PC-9 (cell line): ENCODE measurements at places on chromosomes 13 and 19. TPM values are rescaled to one million over a fixed set of nuclear protein-coding genes. Genes with fewer than 3 reads are reported as not detected.

DNA sequence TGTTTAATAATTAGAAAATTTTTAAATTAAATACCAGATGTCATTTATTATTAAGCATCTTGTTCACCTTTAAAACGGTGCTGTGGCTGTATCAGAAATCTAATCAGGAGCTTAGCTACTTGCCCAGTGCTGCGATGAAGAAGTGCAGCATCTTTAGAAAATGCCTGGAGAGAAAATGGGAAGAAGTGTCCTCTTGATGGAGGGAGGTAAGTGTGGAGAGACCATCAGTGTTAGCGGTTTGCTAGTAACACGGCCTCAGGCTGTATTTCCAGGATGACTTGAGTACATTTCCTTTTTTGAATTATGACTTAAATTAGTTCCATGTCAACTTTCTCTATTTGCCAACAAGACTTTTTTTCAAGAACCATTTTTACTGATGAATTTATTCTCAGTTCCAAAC lies 74.1 kb downstream of the SHISA2 start:
- DNase-seq, result no peak

The CALR3 gene
- not detected in 2 replicates for total RNA-seq

GRCh38 chr19:6963937-6964336 lies 57.3 kb downstream of the MBD3L2B start:
- no peak for DNase-seq

DNA sequence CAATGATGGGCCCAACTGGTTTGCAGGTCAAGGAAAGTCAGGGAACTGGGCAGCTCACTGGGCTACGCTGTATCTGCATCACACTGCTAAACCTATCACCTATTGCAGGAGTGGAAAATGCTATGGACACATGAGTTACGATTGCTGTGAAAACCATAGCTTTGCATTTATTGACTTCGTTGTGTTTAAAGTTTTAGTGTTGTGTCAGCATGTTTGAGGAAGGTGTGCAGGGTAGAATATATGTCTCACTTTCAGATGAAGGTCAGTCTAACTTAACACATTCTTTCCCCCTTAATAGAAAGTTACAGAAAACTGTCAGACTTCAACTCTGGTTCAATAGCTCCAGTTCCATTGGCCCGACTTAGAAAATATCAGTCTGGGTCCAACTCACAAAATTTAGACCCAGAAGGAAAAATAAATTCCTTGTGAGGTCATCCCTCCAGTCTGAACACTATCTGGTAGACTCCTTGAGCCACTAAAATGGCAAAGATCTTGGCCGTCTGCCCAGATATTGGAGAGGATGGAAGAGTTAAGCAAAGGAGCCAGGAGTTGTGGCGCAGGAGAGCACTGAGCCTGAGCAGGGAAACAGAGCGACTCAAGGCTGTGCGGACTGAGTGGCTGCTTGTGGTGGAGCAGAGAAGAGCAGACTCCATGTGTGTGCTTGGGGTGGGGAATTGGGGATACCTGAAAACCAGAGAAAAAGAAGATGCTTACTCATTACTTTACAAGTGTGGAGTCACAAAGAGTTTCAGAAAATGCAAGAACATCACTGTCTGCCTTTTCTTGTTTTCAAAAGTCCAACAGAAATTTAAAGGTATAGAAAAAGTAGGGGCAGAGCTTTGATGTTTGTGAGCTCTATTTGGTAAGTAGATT lies 518.5 kb downstream of the FGF9 start:
- no peak for DNase-seq

The SRRM5 gene
- total RNA-seq, result 0.37 and 0.60 TPM in 2 replicates

The KLK15 gene
- not detected in 2 replicates for total RNA-seq

DNA sequence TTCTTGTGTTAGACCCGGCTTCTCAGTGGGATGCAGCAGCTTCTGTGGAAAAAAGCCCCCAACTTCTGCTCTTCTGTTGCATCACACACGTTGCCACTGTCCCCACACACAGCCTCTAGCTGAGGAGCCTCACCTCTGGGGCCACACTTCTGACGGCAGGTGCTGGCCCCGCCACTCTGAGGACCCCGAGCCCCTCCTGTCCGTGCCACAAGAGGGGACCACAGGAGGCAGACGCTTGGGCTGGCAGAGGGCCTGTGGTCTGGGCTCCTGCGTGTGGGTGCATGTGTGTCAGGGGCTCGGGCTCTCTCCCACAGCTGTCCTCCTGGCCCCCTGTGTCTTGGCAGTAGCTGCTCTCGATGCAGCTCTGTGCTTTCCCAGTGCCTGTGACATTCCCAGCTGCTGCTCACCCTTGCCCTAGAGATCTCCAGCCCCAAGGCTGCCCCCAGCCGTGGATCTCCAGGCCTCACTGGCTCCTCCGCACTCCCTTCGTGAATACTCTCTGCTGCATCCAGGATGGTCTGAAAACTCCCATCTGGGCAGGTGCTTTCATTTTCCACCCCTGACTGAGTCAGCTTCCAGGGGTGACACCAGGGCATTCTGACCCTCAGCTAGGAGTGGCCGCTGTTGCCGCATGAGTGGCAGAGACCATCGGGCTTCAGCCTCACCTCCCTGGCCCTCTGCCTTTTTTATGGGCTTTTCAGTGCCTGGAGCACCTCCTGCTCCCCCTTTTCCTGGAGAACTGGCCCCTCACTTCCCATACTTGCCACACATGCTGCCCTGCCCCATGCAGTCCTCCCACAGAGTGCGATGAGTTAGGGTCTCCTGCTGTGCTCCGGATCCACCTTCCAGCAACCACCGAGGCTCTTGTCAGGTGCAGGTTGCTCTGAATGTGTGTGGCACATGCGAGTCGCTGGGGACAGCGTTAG lies 13.7 kb downstream of the MAU2 start:
- no peak for DNase-seq

- no peak for DNase-seq
Measured at GRCh38 chr19:55156202-55157063, 1.1 kb downstream of the TNNI3 start.

GRCh38 chr19:19095691-19096090 lies 31.9 kb downstream of the SLC25A42 start:
- no peak for DNase-seq

DNA sequence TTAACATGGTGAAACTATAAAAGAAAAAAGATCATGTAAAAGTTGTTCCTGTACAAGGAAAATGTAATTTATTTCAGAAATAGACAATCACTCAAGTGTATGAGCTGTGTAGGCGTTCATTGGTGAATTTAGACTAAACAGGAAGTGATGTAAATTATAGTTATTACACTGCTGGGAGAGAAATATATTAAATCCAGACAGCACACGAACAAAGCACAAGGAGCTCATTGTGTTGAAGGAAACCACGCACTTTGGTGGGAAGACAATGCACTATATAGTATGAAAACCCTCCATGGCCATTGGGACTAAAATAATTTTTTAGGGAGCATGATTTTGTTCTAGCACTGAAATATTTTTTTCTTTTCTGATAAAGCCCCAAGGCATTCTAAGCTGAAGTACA lies 450.5 kb downstream of the KLF12 start:
- DNase-seq, result no peak

DNA sequence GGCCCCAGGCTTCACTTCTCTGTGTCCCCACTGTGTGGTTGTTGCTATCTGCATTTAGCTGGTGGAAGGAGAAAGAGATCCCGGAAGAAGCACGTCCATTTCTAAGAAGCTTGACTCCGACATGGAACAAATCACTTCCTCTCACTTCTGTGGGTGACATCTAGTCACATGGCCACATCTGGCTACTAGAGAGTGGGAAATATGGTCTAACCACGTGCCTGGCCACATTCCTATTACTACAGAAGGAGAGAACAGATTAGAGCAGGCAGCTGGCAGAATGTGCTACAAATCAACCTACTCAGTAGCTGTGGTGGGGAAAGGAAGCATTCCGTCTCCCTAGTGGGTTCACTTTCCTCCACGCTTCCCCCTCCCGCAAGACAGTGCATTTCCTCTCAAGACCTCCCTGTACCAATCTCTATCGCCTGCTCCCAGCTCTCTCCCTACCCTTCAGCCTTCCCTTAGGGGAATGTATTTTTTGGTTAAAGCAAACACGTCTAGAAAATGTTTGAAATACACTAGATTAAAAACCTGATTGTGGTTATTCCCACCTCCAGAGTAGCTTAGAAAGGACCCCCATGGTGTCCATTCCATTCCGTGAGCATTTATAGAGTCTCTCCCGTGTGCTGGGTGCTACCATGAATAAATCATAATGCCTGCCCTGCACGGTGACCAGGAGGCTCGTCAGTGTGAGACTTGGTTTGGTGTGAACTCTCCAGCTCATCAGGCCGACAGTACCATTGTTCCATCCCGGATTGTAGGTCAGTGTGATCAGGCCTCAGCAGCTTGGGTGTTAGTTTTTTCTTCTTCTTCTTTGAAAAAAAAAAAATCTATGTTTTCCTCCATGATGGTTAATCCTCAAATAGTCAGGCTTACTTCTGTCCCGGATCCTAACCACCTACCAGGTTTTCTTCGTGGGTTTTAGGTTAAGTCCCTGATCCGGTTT lies 8.0 kb upstream of the AMER2 start:
- no peak for DNase-seq

The LSR gene
- total RNA-seq, result 131 and 145 TPM in 2 replicates

- DNase-seq, result no peak
Measured at GRCh38 chr19:37551129-37551993, 43.2 kb downstream of the ZNF571 start.

- no peak for DNase-seq
Measured at GRCh38 chr13:23740002-23740401, 149.2 kb downstream of the MIPEP start.

GRCh38 chr13:20136781-20137703 lies 23.8 kb downstream of the GJA3 start:
- peak; percentile 32 for DNase-seq

- no peak for DNase-seq
Measured at GRCh38 chr13:73857106-73857505, 277.1 kb downstream of the KLF12 start.

The ZNF415 gene
- 9.6 and 12.9 TPM in 2 replicates for total RNA-seq

The ATP4B gene
- total RNA-seq, result not detected in 2 replicates

The PSG2 gene
- not detected in 2 replicates for total RNA-seq

DNA sequence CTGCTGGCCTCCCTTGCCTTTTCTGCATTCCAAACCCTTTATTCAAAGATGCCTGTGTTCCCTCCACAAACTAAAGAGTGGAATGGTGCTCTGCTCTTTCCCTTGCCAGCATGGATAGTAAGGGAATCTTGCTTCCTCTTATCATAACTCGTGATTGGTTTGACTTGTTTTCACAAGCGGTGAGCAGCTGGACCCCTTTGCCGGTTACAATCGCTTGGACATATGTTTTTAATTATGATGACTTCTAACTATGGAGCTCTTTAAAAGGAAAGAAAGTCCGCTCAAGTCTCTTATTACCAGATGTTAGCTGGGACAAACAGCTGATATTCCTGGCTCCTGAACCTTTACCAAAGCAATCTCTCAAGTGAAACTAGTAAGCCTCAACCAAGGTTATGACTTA lies 1094.7 kb downstream of the UQCRFS1 start:
- DNase-seq, result no peak

The IGFL1 gene
- 2.6 and 3.7 TPM in 2 replicates for total RNA-seq

The FAM216B gene
- not detected in 2 replicates for total RNA-seq

GRCh38 chr13:98846521-98846920 lies 94.0 kb upstream of the SLC15A1 start:
- no peak for DNase-seq

- no peak for DNase-seq
Measured at GRCh38 chr13:60519496-60519895, 122.5 kb downstream of the TDRD3 start.

The CACNG7 gene
- total RNA-seq, result not detected in 2 replicates

The TBXA2R gene
- total RNA-seq, result 0.38 TPM in 1 of 2 replicates, not detected in the other

The GCDH gene
- total RNA-seq, result 23.2 and 27.8 TPM in 2 replicates

DNA sequence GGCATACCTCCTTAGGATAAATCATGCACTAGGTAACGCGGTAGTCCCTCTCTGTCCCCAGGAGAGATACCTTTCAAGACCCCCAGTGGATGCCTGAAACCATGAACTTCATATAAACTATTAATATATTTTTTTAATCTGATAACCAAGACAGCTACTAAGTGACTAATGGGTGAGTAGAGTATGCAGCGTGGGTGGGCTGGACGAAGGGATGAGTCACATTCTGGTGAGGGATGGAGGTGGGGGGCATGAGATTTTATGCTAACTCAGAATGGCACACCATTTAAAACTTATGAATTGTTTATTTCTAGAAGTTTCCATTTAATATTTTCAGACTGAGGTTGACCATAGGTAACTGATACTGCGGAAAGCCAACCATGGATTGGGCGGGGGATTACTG lies 46.2 kb downstream of the CDK8 start:
- DNase-seq, result no peak

The GRIN2D gene
- 3.2 and 3.8 TPM in 2 replicates for total RNA-seq

The KLK12 gene
- not detected in 2 replicates for total RNA-seq

DNA sequence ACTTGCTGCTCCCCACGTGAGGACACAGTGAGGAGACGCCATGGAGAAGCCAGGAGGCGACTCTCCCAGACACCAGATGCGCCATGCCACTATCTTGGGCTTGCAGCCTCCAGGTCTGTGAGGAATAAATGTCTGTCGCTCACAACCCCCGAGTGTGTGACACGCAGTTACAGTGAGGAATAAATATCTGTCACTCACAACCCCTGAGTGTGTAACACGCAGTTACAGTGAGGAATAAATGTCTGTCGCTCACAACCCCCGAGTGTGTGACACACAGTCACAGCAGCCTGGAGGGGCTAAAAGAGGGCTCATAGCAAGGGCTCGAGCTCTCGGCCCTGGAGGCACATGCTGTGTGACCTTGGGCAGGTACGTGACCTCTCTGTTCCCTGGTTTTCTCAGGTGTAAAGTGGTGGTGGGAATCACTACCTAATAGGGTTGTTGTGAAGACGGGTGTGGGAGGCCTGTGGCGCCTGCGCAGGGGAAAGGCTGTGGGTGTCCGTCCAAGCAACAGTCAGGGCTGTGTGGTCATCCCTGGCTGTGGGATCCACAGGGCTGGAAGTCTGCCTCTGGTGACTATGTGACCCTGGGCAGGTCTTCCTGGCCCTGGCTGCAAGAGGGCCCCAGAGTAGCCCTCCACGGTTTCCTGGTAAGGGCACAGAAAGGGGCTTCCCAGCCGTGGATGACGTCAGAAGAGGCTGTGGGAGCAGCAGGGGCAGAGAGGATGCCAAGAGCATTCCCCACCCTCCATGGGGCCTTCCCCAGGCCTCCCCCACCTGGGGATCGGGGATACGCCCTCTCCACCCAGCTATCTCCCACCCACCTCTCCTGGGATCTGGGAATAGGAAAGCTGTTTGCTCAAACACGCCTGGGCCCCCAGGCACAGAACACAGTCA lies 77.7 kb downstream of the C1QTNF9 start:
- DNase-seq, result no peak

The ACTMAP gene
- total RNA-seq, result 35.9 and 39.3 TPM in 2 replicates

DNA sequence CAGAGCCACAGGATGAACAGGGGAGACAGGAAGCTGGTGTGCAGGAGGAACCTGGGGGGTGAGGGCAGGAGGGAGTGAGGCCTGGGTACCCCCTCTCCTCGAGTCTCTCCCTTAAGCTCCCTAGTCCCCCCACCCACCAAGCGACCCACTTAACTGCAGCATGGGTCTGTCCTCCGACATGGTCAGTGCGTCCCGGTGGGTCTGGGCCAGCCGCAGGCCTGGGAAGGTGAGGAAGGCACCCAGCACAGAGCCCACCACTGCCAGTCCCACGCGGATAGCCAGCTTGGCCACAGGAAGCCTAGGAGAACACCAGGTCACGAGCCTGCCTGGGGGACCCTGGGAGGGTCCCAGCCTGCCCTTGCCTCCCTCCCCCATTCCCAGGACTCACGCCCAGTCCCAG lies 16.9 kb downstream of the TMEM161A start:
- no peak for DNase-seq

GRCh38 chr13:99805361-99805760 lies 166.2 kb downstream of the ZIC5 start:
- DNase-seq, result no peak

GRCh38 chr13:98648686-98649085 lies 71.8 kb upstream of the STK24 start:
- peak; percentile 68 for DNase-seq

The PRR22 gene
- total RNA-seq, result 4.5 and 4.6 TPM in 2 replicates

GRCh38 chr13:39538816-39539790 lies 63.9 kb downstream of the LHFPL6 start:
- no peak for DNase-seq
